ENCODE measurements at places on chromosomes 7 and 10. TPM values are rescaled to one million over a fixed set of nuclear protein-coding genes. Genes with fewer than 3 reads are reported as not detected.

DNA sequence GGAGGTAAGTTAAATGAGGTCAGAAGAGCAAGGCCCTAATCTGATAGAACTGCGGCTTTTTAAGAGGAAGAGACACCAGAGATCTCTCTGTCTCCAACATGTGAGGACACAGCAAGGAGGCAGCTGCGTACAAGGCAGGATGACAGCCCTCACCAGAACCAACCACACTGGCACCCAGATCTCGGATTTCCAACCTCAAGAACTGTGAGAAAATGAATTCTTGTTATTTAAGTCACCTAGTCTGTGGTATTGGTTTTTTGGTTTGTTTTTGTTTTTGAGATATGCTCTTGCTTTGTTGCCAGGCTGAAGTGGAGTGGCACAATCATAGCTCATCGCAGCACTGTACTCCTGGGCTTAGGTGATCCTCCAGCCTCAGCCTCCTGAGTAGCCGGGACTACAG, 127.2 kb downstream of the DLG5 start:
- no peak for DNase-seq
- peak overlapping the region; percentile 58 for H3K4me3 ChIP-seq
- no peaks in the 10 kb centered on the region for H3K27me3 ChIP-seq
- peaks cover 47% of the 10 kb centered on the region for H3K4me1 ChIP-seq
- peak overlapping the region; percentile 57 for H3K27ac ChIP-seq

The PNLIPRP2 gene
- not detected for total RNA-seq

The GDF10 gene
- total RNA-seq = not detected

- H3K4me1 ChIP-seq = no peaks in the 10 kb centered on the region
- H3K27me3 ChIP-seq = peaks cover 18% of the 10 kb centered on the region
- H3K36me3 ChIP-seq = no peaks in the 10 kb centered on the region
- H3K4me3 ChIP-seq = no peak overlapping the region
- no peak for DNase-seq
These were observed 151.8 kb upstream of the STK17A start for GRCh38 chr7:43431020-43431595.

DNA sequence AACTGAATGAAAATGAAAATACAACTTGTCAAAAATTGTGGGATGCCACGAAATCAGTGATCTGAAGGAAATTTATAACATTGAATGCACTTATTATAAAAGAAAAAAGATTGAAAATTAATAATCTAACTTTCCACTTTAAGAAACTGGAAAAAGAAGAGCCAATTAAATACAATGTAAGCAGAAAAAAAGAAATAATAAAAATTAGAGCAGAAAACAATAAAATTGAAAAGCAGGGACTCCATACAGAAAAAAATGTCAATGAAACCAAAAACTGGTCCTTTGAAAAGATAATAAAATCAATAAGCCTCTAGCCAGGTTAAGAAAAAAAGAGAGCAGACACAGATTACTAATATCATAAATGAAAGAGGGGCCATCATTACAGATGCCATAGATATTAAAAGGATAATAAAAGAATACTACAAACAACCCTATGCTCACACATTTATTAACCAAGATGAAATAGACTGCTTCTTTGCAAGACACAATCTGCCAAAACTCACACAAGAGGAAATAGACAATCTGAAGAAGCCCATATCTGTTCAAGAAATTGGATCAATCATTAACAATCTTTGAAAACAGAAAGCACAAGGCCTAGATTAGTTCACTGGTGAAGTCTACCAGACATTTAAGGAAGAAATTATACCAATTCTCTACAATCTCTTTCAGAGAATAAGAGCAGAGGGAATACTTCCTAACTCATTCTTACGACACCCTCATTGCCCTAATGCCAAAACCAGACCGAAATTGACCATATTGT, 233.8 kb upstream of the NEBL start:
- no peaks in the 10 kb centered on the region for H3K36me3 ChIP-seq
- H3K27me3 ChIP-seq = peaks cover 3% of the 10 kb centered on the region

DNA sequence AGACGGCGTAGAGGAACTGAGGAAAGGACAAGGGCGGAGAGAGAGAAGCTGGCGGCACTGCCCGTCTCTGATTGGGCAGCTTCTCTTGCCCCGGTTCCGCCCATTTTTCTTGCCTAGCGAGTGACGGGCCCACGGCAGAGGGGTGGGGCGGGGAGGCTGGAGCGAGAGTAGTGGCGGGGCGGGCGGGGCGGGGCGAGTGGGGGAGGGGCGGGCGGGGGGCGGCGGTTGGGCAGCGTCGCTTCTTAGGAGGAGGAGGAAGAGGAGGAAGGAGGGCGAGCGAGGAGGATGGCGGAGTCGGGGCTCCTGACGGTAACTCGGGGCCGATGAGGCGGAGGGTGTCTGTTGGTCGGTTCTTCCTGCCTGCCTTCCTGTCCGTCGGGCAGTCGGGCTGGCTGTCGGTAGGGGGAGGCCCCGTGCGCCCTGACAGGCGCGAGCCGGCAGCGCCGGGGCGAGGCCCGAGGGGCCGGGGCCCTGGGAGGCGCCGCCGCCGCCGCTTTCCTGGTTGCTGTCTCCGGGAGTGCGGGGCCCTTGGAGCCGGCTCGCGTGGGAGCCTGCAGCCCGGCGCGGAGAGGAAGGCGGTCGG, at the start of gene SHOC2:
Gene SHOC2, plus strand, starts transcription at position 256 of the 583 bp plus-strand sequence. CDS start 44,755 bp downstream, outside the sequence.
- peaks cover 31% of the 10 kb centered on the region for H3K4me1 ChIP-seq
- peaks cover 6% of the 10 kb centered on the region for H3K36me3 ChIP-seq
- peak; percentile 100 for DNase-seq
- H3K27ac ChIP-seq = peak within 1 kb of the TSS; percentile 99
- H3K27me3 ChIP-seq = no peaks in the 10 kb centered on the region

The ZNF862 gene
- total RNA-seq = 19.1 TPM

GRCh38 chr10:24574578-24575155, 149.0 kb downstream of the ARHGAP21 start:
- H3K4me3 ChIP-seq = no peak overlapping the region
- peaks cover 5% of the 10 kb centered on the region for H3K4me1 ChIP-seq
- H3K36me3 ChIP-seq = no peaks in the 10 kb centered on the region
- no peak overlapping the region for H3K27ac ChIP-seq
- DNase-seq = no peak

All from natural killer cell treated with Interleukin-12 subunit alpha and Interleukin-12 subunit beta and Interleukin-15 and Interleukin-18, amount 100 ng/mL, for 72 hours (primary cell).